ENCODE measurements at places on chromosomes 2 and 18. TPM values are rescaled to one million over a fixed set of nuclear protein-coding genes. Genes with fewer than 3 reads are reported as not detected.

GRCh38 chr2:237126519-237127174, 41.0 kb downstream of the COPS8 start:
- no peak for DNase-seq

Gene SLC5A7
- not detected for total RNA-seq

- no peak for DNase-seq
Measured at GRCh38 chr2:15766303-15766861, 174.0 kb upstream of the MYCN start.

DNA sequence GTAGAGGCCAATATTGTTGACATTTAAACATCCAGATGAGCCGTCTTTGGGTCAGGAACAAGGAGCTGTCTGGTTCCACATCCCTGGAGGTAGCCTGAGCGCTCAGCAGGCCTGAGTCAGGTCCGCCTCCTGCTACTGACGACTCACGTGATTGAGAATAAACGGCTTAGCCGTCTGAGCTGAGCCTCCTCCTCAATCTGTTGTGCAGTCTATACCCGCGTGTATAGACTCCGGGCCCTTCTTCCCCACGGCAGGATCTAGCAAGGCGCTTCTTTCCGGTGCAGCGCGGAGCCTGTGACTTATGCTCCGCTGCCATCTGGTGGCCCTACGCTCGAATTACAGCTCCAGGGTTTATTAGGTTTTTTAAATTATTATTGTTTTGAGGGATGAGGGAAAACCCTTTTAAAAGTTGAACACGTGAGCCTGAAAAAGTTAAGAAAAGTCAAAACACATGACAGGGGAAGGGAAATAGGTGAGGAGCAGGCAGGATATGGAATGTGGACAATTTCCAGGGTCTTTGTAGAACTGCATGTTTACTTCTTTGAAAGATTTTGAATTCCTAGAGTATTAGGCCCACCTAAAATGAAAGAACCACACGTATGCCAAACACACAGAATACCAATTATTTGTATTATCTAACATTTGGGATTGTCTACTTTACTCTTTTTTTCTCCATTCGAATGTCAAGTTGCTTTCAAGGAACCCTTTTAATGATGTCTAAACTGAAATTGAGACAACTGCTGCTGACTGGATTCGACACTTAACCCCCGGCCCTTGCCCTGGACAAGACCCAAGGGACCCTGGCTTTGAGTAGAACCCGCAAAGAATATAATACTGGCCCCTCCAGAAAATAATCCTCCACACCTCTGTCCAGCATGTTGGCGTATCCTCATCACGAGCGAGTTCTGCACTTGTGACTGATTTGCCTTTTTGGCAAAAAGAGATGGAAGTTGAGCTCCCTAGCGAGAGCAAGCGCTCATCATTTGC, 112.4 kb upstream of the ZNF236 start:
- DNase-seq, result no peak

Gene SERPINB10
- not detected for total RNA-seq

- no peak for DNase-seq
Measured at GRCh38 chr2:42281416-42282081, 79.5 kb downstream of the COX7A2L start.

- no peak for DNase-seq
Measured at GRCh38 chr2:197359859-197360258, 49.3 kb upstream of the ANKRD44 start.

- no peak for DNase-seq
Measured at GRCh38 chr2:59957504-59957903, 596.0 kb downstream of the BCL11A start.

Measured in pulmonary artery endothelial cell (primary cell).